Prostate gland (tissue), 2 donors: ENCODE measurements at places on chromosomes 7 and 10.

DNA sequence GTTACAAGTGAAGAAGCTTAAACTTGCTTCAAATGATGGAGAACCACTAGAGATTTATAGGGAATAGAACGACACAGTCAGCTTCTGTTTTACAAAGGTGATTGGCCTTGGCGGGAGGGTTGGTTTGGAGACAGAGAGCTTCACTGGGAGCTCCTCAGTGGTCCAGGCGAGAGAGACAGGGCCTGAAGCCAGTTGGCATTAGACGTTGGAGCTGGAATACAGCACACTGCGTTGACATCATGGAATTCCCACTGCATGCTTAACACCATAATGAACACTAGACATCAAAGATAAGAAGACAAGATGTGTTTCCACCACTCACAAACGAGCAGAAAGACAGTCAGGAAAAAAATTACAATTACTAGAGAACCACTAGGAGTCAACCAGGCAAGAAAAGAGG is 67.8 kb downstream of the TBXAS1 start:
- DNase-seq, result no peak

- DNase-seq, result no peak
Observed at GRCh38 chr7:151312831-151313809, 28.5 kb upstream of the NUB1 start.

- no peak for DNase-seq
Observed at GRCh38 chr7:139650429-139651100, 127.1 kb downstream of the CLEC2L start.

DNA sequence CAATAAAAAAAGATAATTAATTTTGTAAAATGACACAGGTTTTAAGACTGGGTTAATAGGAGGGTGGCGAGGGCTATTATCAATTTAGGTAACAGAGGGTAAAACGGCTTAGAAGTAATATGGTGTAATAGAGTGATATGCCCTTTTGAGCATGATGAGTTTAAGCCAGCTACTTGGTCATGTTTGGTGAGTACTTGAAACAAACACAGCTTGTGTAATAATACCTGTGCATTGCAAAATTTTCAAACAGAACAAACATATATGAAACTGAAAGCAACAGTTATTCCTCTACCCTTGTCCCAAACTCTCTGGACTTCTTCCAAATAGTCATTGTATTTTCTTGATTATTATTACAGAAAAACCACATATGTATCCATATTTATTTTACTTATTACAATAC is 241.7 kb downstream of the MAGI2 start:
- DNase-seq, result no peak

DNA sequence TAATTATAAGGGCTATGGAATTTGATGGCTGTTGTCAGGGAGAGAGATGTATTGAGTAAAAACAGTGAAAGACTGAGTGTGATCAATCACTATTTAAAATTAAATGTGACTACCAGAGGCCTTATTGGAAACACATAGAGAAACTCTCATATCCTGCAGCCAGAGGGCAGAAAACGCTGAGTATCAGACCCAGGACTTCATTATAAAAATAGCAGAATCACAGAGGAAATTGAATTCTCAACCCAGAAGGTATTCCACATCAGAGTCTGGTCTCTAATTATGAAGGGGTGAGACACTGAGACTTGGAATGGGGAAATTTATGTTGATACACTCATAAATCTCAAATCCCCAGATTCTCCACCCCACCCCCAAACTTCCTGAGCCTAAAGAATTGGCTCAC is 69.5 kb upstream of the IL6 start:
- DNase-seq, result no peak

DNA sequence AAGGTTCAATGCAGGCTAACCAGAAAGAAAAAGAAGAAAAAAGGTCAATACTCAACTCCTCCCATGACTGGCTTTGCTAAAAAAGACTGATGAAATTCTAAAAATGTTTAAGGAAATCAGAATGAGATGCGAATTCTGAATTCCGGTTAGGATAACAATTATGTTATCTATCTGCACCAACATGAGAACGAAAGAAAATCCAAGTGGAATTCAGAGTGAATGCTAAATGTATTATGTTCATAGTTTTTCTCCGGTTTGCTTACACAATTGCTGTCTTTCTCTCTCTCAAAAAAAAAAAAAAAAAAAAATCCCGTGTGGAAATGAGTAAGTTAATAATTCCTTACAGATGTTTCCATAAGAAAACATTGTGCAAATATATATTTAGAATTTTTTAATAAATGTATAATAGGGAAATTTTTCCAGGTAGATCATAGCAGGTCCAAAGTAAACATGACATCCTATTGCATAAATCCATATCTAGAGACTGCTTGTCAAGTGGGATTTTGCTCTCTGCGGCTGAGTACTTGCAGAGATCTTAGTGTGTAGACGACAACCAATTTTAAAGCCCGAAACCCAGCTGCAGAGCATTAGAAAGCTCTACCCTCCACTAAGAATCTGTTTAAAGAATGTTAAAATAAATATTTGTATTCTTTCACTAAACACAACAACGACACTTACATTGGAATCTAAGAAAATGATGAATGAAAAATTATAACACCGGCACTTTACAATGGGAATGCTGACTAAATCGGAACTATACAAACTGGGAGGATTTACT is 104.0 kb downstream of the JAZF1 start:
- no peak for DNase-seq

DNA sequence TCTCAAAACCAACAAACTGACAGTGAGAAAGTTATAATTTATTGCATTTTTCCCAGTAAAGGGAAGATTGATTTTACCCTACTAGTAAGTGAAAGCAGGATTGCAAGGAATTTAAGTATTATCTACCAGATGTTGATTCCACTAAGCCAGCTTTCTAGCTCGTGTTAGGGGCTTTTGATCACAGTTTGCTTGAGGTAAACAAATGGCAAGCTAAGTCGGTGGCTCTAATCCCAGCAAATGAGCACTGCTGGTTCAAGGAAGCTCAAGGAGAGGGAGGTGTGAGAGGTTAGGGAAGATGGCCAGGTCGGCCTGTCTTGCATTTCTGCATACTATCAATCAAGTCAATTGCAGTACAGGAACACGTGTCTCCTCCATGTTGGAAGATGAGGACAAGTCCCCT is 448.7 kb upstream of the POM121L12 start:
- no peak for DNase-seq

- no peak for DNase-seq
Observed at GRCh38 chr7:82109288-82109687, 334.3 kb downstream of the CACNA2D1 start.

- DNase-seq, result no peak
Observed at GRCh38 chr7:149053885-149054284, 25.6 kb upstream of the PDIA4 start.

- no peak for DNase-seq
Observed at GRCh38 chr10:110221044-110221720, 13.8 kb downstream of the MXI1 start.

DNA sequence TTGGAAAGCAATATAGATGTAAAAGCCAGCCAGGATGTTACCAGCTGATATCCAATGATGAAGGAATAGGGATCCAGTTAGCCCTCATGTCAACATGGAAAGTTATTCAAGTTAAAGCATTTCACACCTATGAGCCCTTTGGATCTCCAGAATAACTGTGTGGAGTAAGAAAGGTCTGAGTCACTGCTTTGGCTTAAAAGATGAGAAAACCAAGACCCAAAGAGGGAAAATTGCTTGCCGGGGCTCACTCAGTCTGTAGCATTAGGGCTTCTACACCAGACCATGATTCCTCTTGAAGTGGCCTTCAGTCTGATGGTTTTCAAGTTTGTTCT is 12.6 kb downstream of the LSM5 start:
- no peak for DNase-seq

DNA sequence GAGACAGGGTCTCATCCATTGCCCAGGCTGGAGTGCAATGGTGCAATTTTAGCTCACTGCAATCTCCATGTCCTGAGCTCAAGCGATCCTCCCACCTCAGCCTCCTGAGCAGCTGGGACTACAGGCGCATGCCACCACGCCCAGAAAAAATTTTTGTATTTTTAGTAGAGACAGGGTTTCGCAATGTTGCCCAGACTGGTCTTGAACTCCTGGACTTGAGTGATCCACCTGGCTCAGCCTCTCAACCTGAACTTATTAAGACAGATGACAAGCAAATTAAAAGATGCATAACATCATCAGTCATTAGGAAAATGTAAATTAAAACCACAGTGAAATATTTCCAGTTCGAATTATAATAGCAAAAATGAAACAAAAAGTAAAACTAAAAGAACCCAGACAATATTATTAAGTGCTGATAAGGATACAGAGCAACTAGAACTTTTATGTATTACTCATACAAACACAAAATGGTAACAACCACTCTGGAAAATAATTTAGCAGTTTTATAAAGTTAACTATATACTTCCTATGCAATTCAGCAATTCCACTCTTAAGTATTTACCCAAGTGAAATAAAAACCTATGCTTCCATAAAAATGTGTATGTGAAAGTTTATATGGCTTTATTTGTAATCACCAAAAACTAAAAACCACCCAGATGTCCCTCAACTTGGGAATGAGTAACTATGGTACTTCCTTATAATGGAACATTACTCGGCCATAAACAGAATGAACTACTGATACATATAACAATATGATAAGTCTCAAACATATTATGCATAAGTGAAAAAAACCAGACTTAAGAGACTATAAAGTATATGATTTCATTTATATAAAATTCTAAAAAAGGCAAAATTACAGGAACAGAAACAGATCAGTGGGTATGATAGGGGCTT is 15.3 kb downstream of the ZFAND4 start:
- no peak for DNase-seq

- peak; percentile 60 for DNase-seq
Observed at GRCh38 chr10:29646238-29646902, 11.6 kb upstream of the SVIL start.

- no peak for DNase-seq
Observed at GRCh38 chr7:22640269-22640668, 86.7 kb upstream of the IL6 start.

DNA sequence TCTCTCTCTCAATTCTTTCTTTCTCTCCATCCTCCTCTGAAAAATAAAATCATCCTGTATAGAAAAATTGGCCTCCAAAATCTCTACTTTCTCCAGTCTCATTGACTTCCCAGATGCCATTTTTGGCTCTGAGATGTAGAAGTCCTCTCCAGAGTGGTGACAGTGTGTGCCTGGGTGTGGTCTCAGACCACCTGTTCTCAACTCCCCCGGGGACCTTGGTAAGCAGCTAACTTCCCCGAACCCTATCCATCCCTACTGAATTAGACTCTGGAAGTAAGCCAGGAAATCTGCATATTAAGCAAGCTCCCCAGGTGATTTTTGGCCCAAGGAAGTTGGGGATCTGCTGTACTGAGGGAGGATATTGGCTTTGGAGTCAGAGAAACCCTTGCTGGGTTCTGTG is 120.5 kb downstream of the WDR11 start:
- no peak for DNase-seq

GRCh38 chr10:652233-652632 is 37.2 kb downstream of the DIP2C start:
- no peak for DNase-seq

- no peak for DNase-seq
Observed at GRCh38 chr7:15174485-15174884, 271.9 kb upstream of the DGKB start.
